ENCODE measurements at places on chromosomes 3 and 15.

- DNase-seq, result no peak
Observed at GRCh38 chr3:111143-112069, 85.2 kb upstream of the CHL1 start.

DNA sequence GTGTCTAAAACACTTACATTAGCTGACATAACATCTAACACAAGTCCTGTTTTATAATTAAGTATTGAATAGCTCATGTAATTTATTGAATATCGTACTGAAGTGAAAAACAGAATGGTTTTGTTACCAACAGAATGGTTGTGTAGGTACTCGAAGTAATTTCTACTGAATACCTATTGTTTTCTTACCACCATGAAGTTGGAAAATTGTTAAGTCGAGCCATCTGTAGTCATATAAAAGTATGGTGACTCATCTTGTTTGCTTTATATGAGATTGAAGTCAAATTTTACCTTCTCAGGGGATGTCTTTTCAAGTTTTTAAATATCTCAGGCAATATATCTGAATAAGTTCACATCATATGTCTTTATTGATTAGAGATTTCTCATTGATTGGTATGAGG lies 37.6 kb downstream of the PIAS1 start:
- DNase-seq, result no peak

DNA sequence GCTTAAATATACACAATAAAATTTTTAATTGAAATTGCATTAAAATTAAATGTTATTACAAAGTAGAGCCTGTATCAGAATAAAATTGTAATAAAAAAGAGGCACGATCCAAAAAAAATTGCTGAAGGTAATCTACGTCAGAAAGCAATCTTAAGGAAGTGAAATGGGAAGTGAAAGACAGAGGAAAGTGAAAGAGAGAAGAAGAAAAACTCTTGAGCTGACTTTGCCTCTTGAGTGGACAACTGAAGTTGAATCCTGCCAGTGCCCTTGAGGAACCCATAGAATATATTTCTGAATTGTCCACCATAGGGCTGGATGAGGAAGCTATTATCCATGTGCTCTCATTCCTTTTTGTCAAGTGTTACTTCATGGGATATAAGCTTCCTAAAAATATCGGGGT lies 285.1 kb upstream of the STAC start:
- no peak for DNase-seq

DNA sequence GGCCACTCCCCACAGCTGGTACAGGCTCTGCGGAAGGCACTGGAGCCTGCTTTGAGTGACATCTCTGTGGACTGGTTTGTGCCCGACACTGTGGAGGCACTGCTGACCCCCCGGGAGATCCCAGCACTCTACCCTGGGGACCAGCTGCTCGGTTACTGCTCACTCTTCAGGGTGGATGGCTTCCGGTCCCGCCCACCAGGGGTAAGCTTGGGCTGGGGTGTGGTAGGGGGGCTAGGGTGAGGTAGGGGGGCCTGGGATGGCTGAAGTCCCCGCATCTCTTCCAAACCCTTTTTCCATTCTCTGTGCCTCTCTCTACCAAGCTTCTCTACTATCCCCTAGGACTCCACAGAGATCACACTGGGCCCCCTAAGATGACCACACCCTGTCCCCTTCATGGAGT lies 7.8 kb downstream of the VWA5B2 start:
- no peak for DNase-seq

- DNase-seq, result no peak
Observed at GRCh38 chr15:67311731-67312130, 57.1 kb downstream of the IQCH start.

Measured in CD4-positive, alpha-beta T cell treated with Interleukin-4 for 4 hours (primary cell).